ENCODE measurements at places on chromosomes 2 and 18.

DNA sequence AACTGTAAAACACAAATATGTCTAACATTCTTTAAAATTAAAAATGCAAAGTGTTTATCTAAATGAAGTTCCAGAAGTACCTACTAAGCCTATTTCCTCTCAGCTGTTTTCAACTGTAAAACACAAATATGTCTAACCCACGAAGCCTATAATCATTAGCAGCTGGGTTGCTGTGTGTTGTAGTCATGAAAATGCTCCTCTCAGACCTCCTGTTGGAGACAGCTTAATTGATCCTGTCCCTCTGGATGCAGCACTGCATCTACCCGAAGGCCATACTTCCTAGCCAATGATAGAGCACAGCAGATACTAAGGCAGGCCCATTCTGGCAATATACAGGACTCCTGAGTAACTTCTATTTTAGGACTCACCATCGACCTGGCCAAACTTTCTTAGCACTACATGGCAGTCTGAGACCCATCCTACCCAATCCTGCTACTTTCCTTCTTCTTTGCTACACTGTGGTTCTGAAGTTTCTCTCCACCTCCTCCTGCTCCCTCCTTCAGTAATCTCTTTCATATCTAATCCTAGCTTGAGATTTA, 92.5 kb upstream of the RBBP8 start:
- DNase-seq, result no peak

DNA sequence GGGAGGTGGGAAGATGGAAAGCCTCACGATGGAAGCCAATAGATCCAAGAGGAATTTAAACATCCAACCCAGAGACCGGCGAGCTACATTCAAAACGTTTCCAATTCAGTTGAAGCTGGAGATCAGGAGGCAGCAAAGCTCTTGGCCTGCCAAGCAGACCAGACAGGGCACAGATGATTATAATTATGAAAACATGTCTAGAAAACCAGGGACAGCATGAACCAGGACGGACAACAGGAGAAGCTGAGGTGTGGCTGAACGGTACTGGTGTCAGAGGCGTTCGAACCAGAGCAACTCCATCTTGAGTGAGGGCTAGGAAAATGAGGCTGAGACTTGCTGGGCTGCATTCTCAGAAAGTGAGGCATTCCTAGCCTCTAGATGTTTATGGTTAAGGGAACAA, 102.2 kb upstream of the CCDC150 start:
- no peak for DNase-seq

- no peak for DNase-seq
These were observed 1.4 kb upstream of the SF3B6 start for GRCh38 chr2:24077535-24077877.

DNA sequence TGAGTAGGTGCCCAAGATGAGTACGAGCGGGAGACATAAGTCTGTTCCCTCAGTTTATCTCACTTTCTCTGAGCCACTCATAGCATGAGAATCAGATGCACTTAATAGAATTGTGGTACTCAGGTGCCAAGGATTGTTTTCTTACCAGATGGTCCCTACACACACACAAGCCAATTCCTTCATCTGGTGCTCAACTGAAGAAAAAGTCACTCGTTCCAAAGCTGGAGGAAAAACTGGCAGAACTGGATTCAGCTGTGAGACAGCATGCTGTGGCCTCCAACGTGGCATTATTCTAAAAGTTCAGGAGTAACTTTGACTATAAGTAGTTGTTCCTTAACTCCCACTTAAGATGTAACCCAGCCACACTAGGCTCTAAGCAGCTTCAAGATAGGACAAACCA, 33.4 kb upstream of the ABCA12 start:
- no peak for DNase-seq

GRCh38 chr2:236731767-236732580, 162.3 kb downstream of the ACKR3 start:
- no peak for DNase-seq

DNA sequence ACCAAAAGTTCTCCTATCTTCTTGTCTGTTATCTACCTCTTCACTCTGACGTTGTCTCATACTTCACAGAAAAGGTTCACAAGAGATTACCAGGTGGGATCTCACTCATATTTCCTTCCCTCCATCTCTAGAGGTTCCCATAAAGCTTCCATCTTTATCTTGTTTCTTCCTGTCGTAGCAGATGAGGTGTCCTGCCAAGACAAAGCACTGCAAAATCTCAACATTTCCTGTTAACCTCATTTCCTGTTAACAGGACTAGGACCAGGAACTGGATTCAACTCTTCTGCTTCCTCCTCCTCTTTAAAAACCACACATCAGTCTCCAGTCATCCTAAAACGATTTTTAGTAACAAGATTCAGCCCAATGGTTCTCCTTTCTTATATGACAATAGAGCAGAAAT, 512.8 kb upstream of the NRP2 start:
- no peak for DNase-seq

- peak; percentile 95 for DNase-seq
These were observed at the start of gene ORC4 for GRCh38 chr2:148020111-148021058. TSS of gene ORC4 (minus strand) at chr2:148020737. CDS start at chr2:147975958, 44,779 bp downstream.

GRCh38 chr2:109137616-109138015, 8.6 kb downstream of the SH3RF3 start:
- DNase-seq, result no peak

GRCh38 chr2:240172071-240172895, 31.8 kb upstream of the OTOS start:
- no peak for DNase-seq

- no peak for DNase-seq
These were observed 610.0 kb downstream of the GALR1 start for GRCh38 chr18:77859634-77860033.

- DNase-seq, result no peak
These were observed 11.3 kb upstream of the TMEM214 start for GRCh38 chr2:27021253-27022049.

GRCh38 chr18:8431036-8431435, 178.2 kb upstream of the RAB12 start:
- no peak for DNase-seq

DNA sequence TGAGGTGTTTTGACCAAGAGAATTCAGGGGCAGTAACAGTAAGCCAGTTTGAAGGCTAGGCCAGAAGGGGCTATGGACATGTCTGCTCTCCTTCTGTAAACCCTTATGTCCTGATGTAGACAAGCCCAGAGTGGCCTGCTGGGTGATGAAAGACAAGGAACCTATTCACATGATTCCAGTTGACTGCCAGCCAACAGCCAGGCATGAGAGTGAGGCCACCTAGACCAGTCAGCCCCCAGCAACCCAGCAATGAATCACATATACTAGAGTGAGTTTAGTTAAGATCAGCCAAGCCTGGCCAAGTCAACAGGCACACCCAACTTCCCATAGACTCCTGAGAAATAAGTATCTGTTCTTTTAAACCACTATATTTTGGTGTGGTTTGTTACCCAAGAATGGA, 1889.7 kb upstream of the CELF4 start:
- DNase-seq, result no peak

- no peak for DNase-seq
These were observed 133.9 kb downstream of the GFPT1 start for GRCh38 chr2:69253112-69253511.

DNA sequence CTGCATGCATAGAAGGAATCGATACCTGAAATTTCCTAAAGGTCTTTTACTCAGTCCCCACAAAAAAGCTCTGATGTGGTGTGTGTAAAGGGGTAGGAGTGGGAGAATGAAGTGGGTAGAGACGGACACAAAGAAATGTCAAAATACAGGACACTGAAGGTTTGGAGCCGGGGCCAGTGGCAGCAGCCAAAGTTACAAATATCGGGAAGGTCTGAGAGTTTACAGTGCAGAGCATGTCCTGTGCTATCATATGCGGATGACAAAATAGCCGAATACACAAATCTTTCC, 89.9 kb upstream of the STON1 start:
- DNase-seq, result no peak

- no peak for DNase-seq
These were observed 26.1 kb downstream of the SERPINB7 start for GRCh38 chr18:63801343-63801742.

All from CMK (cell line).